ENCODE measurements at places on chromosomes 16 and 17.

- DNase-seq: no peak
Observed at GRCh38 chr16:35255186-35255803, 1795.9 kb downstream of the TP53TG3F start.

- no peak for DNase-seq
Observed at GRCh38 chr17:51662204-51663056, 402.1 kb downstream of the UTP18 start.

GRCh38 chr17:44749076-44749979, 9.5 kb upstream of the ADAM11 start:
- no peak for DNase-seq

- DNase-seq: no peak
Observed at GRCh38 chr17:51833620-51834019, 324.9 kb downstream of the CA10 start.

GRCh38 chr17:37702598-37702997, 42.3 kb downstream of the HNF1B start:
- DNase-seq: peak; percentile 82

- DNase-seq: no peak
Observed at GRCh38 chr16:14125708-14126107, 54.6 kb downstream of the MRTFB start.

GRCh38 chr17:27384261-27384701, 72.0 kb upstream of the KSR1 start:
- DNase-seq: peak; percentile 97

DNA sequence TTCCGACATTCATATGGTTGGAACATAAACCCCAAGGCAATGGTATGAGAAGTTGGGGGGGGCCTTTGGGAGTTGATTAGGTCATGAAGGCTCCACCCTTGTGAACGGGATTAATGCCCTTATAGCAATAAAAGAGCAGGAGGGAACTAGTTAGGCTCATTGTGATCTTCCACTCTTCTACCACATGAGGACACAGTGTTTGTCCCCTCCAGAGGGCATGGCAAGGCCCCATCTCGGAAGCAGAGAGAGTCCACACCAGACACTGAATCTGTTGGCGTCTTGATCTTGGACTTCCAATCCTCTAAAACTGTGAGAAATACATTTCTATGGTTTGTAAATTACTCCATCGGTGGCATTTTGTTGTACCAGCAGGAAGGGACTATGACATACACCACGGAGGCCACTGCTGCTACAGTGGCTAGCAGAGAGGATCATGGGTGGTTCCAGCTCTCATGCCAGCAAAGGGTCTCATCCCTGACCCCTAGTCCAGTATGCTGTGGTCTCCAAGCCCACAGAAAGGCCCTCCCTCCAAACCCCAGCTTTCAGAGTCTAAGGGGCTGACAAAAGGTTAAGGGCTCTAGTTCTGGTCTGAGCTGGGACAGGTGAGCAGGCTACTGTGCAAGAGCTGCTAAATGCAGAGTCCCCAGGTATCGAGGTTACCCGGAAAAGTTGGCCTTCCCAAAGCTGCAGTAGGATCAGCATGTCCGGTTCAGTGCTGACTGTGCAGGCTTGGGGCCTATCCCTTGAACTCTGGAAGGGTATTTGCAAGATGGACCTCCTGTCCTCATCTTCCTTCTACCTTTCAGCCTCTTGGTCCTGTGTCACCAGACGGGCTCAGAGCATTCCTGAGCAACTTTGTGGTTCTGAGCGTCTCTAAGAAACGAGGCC, 12.2 kb downstream of the CCR7 start:
- DNase-seq: no peak

- no peak for DNase-seq
Observed at GRCh38 chr17:80443916-80444643, 29.1 kb downstream of the ENDOV start.

DNA sequence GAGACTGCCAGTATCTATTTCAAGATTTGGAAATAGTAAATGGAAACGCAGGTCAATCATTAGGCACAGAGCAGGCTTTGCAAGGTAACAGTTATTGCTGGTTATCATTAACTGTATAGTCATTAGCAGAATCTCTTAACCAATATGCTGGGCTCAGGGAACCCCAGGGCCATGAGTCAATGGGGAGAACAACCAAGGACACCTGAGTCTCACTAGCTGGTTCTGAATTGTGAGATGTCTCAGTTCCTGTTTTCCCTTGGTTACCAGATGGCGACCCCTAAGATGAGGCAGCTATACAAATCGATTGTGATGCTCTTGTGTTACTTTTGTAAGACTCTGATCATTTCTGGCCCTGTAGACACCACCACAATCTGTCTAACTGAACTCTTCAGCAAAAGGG, 385.3 kb downstream of the HAPSTR1 start:
- DNase-seq: no peak

DNA sequence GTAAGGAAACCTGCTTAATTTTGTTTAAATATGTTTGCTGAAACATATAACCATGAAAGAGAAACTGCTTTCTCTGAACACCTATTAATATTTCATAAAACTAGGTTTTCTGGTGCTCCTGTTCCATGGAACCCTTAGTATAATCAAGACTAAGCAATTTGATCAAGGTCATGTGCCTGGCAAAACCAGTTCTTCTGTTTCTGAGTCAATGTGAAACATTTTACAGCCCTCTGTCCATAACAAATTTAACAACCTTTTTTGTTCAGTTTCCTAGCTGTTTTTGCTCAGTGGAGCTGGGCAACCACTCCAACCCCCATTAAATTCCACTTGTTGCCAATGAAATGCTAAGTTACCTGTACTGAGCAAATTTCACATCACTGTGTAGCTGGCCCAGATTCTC, 344.0 kb downstream of the CA10 start:
- peak; percentile 13 for DNase-seq

GRCh38 chr17:73480740-73481139, 163.5 kb downstream of the SDK2 start:
- no peak for DNase-seq

GRCh38 chr16:19291475-19291874, 5.9 kb downstream of the CLEC19A start:
- DNase-seq: no peak

DNA sequence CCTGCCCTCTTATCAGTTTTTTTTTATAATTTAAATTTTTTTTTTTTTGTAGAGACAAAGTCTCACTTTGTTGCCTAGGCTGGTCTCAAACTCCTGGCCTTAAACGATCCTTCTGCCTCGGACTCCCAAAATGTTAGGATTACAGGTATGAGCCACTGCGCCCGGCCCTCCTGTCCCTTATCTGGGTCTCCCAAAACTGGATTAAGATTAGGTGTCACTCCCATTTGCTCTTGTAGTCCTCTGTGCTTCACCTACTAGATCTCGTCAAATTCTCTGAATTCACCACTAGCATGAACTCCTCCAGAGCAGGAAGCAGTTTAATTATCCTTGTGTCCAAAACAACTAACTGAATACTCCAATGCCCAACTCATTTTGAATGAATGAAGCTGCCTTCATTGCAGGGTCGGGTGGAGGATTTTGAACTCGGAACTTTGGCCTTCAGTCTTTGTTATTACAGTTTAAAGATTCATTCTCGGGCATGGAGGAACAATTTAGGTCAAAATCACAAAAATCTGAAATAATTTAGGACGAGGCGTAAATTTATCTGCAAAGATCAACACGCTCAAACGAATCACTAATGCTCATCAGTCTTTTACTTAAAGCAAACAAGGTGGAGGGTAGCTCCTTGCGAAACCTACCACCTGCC, 802 bp upstream of the ATXN2L start:
- DNase-seq: no peak

- peak; percentile 76 for DNase-seq
Observed at GRCh38 chr17:66348584-66349165, 46.3 kb downstream of the PRKCA start.

GRCh38 chr17:18038149-18038850, 668 bp downstream of the ATPAF2 start:
- peak; percentile 53 for DNase-seq
